Stimulated activated CD8-positive, alpha-beta memory T cell treated with anti-CD3 and anti-CD28 coated beads, Interleukin-4, amount 100 ng/mL, for 4 hours (primary cell): ENCODE measurements at places on chromosomes 6 and 20.

DNA sequence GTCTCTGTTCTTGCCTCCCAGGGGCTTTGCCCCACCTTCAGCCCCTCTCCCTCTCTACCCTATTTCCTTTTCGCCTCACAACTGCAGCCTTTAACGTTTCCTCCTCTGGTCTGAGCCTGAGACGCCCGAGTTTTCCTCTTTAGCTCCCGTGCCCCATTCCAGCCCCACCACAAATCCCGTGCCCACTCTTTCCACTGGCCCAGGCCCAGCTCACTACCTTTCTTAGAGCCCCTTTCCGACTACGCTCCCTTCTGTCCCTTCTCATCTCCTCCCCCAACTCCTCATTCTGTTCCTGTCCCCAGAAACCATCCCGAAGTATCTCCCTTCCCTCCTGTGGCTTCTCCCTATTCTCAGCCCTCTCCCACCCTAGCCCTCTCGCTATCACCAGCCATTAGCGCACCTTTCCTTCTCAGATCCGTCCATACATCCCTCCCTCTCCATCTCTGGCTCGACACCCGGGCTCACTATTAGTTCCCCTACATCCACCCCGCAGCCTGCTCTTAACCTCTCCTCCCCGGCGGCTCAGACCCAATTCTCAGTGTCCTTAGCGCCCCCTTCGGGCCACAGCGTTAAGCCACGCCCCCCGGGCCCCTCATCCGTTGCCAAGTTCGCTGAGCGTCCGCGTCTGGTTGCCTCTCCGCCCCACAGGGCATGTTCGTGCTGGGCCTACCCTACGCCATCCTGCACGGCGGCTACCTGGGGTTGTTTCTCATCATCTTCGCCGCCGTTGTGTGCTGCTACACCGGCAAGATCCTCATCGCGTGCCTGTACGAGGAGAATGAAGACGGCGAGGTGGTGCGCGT is 2.7 kb downstream of the SLC32A1 start:
- peak; percentile 17 for DNase-seq

DNA sequence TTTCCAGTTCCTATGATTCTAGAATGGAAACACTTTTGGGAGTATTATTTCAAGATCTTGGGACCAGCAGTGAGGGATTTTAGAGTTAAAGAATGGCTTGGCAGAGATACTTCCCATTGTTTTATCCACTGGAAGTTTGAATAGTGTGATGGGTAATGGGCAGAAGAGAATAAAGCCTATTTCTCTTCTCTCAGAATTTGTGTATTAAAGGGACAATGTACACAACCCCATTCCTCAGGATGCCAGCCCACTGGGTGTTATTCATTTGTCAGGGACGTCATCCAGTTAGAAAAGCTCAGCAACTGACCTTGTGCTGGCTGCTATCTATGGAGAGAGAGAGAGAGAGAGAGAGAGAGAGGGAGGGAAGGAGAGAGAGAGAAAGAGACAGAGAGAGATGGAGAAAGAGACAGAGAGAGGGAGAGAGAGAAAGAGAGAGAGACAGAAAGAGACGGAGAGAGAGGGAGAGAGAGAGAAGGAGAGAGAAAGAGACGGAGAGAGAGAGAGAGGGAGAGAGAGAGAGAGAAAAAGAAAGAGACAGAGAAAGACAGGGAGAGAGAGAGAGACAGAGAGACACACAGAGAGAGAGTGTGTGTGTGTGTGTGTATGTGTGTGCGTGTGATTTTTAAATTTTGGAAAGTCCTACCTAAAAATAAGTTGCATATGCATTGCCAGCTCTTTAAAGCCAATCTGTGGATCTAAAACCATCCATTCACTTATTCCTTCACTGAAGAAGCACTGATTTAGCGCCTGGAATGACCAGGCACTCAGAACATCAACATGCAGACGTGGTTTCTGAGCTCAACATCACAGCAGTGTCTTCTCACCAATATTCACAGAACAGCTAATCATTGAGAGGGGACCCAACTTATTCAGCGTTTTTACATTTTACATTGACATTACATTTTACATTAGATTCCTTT is 388.8 kb downstream of the THBS2 start:
- no peak for DNase-seq

GRCh38 chr6:90534337-90535025 is 52.4 kb downstream of the MAP3K7 start:
- DNase-seq = no peak

- peak; percentile 87 for DNase-seq
Observed at GRCh38 chr6:159968295-159969203, at the start of gene IGF2R. Gene IGF2R, plus strand, starts transcription at chr6:159969082. Its CDS starts 165 bp downstream, at chr6:159969247.

DNA sequence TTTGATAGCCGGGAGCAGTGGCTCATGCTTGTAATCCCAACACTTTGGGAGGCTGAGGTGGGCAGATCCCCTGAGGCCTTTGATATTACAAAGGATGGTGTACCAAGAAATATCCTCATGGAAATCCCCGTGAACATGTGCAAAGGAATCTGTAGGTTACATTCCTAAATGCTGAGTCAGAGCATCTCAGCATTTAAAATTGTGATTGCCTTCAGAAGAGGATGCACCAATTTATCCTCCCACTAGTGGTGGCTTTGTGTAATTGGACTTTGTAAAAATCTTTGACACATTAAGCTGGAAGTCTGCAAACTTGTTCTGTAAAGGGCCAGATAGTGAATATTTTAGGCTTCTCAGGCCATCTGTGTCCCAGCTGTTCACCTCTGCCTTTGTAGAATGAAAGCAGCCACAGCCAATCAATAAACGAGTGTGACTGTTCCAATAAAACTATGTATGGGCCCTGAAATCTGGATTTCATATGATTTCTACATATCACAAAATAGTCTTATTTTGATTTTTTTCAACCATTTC is 11.8 kb downstream of the TMEM14B start:
- no peak for DNase-seq

GRCh38 chr6:113122060-113122459 is 735.1 kb upstream of the MARCKS start:
- no peak for DNase-seq

GRCh38 chr6:166642646-166643045 is 15.6 kb upstream of the RPS6KA2 start:
- DNase-seq = no peak

DNA sequence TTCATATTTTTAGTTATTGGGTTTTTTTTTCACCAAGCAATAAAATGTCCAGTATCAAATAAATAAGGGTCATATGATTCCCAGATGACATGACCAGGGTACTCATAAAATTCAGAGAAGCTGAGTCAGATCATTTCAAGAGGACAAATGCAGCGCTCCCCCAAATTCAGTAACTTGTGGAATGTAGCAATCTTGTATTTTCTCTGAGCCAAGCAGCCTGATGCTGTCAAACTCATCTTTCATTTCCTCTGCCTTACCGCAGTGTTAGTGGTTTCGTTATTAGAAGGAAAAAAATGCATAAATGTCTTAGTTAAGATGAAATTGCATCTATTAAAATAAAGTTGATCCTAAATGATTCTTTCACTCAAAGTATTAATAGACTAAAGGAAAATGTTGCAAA is 57.8 kb upstream of the EDN1 start:
- DNase-seq = no peak

- no peak for DNase-seq
Observed at GRCh38 chr6:138044458-138044857, 62.8 kb downstream of the PERP start.

GRCh38 chr20:3565851-3566250 is 95.0 kb downstream of the ATRN start:
- no peak for DNase-seq

DNA sequence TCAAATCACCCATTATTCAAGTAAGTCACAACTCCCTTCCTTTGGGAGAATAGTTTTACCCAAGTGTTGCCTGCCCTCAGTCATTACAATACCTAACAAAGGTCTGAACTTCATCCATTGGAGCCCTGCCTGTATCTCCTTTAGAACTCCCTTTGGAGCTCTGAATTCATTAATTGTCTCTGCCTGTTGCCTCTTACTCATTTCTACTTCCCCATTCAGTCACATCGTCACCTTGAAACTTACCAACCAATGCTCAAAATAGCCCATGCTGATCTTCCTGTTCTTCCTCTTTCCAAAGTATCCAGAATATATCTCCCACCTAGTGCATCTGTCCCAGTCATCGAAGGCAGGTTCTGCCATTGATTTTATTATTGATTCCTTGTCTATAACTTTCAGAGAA is 120.7 kb upstream of the ADGRF1 start:
- no peak for DNase-seq

GRCh38 chr6:25389471-25389870 is 110.3 kb downstream of the CARMIL1 start:
- DNase-seq = no peak

- DNase-seq = peak; percentile 89
Observed at GRCh38 chr20:24948939-24949679, at the start of gene CST7. Gene CST7, plus strand, starts transcription at chr20:24949269. Its CDS starts 237 bp downstream, at chr20:24949506.

- no peak for DNase-seq
Observed at GRCh38 chr6:1931817-1932216, 313.6 kb downstream of the GMDS start.

DNA sequence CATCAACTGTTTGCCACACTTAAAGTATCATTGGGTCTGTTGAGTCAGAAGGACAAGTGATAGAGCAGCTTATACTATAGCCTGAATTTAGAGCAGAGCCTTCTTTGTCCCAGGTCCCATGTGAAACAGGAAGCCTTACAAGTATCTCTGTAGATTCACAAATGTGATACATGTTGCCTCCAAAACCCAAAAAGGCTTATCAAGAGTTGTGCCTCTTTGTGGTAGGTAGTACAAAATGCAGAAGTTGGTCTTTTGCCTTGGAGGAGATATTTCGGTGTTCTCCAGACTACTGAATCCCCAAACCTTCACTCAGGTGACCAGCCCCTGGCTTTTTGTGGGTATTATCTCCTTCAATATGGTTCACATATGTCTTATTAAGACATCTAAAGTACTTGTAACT is 172.8 kb upstream of the PROKR2 start:
- no peak for DNase-seq

- no peak for DNase-seq
Observed at GRCh38 chr20:44967207-44967807, 995 bp downstream of the STK4 start.

GRCh38 chr20:7744411-7744810 is 195.8 kb downstream of the HAO1 start:
- DNase-seq = no peak

DNA sequence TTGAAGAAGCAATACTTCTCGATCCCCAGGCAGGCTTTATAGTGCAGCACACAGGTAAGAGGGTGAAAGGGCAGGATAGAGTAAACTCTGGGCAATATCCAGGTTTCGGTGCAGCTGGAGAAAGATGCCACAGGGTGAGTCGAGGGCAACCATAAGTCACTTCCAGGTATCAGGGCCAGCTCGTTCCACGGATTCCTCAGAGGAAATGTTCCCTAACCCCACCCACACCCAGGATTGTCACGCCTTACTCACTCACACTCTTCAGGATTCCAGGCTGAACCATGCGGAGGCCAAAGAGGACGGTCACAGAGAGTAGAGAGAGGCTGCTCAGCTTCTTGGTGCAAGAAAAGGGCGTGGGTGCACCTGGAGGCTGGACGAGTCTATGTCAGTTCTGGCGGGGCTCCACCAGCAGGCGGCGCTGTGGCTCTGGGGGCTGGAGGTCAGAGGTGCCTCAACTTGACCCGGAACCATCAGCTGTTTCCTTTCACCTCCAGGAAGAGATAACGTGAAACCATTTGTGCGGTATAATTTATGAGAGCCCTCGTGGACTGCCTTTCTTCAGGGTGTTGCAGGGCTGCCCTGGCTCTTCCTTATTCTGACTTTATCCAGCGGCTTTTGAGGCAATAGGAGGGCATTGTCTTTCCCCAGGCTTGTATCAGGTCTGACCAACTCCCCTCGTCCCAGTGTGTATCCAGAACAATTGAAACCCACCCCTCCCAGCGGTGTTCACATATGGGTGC is 14.5 kb upstream of the WFDC12 start:
- DNase-seq = no peak

- no peak for DNase-seq
Observed at GRCh38 chr6:161522276-161522675, 248.4 kb upstream of the AGPAT4 start.

DNA sequence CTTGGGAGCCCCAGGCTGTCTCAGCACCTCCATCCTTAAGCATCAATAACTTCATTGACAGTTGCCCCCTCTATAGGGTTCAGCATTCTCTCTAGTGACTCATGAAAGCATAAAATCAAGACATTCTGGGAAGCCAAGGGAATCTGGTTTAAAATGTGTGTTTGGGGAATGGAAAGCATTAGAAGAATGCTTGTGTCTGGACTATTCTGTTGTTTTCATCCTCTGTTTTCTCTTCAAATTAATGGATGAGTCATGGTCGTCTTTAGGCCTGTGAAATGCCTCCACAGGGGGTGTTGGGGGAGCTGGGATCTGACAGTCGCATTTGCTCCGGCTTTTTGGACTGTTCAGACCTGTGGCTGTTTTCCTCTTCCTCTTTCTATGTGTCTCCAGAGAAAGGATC is 279.7 kb downstream of the CDC5L start:
- no peak for DNase-seq

DNA sequence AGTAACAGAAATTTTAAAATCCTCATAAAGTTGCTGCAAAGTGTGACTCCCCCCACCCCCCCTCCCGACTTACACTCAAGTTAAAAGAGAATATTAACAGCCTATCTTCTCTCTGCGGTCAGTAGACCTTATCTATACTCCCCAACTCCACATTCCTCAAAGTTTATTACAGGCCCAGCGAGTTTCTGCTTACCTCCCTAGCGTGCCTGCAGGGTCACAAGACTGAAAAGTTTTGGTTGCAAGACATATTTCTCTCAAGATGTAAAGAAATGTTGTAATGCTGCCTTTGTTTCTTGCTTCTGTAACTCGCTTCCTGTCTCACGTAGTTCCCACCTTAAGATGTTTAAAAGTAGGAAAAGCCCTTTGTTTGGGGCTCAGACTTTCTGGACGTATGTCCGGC is 699.6 kb downstream of the PHF3 start:
- DNase-seq = no peak

DNA sequence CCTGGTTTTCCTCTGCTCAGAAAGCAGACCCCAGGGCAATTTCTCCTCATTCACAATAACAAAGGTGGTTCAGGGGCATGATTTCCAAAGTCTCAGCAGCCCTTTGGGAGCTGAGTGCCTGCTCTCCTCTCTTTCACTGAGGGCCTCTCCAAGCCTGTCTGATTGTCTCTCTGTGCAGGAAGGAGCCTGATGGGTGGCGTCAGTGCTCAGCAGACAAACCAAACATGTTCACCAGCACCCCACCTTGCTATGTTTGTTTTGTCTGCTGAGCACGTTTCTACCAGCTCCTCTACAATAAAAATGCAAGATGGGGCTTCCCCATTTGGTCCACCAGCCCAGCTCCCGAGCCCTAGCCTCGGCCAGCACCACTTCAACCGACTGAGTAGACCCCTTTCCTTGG is 25.4 kb upstream of the TCP11 start:
- DNase-seq = no peak

DNA sequence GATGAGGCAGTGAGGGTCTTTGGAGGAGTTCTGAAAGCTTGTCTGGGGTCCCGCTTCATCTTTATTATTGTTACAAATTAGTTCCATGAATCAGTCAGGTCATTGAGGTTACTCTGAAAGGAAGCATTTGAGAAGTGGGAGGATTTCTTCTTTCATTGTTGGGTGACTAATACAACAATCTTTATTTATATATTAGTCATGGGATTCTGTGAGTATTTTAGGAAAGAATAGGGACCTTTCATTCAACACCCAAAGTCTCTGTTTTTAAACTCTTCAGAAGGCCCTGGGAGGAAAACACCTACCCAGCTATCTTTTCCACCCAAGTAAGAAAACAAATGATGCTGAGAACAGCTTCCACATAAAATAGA is 98.3 kb downstream of the SOD2 start:
- no peak for DNase-seq

GRCh38 chr20:37523012-37523391 is 2.0 kb downstream of the NNAT start:
- DNase-seq = no peak

GRCh38 chr20:51636123-51636522 is 93.6 kb upstream of the NFATC2 start:
- DNase-seq = no peak
